ENCODE measurements at places on chromosomes 5 and 9.

DNA sequence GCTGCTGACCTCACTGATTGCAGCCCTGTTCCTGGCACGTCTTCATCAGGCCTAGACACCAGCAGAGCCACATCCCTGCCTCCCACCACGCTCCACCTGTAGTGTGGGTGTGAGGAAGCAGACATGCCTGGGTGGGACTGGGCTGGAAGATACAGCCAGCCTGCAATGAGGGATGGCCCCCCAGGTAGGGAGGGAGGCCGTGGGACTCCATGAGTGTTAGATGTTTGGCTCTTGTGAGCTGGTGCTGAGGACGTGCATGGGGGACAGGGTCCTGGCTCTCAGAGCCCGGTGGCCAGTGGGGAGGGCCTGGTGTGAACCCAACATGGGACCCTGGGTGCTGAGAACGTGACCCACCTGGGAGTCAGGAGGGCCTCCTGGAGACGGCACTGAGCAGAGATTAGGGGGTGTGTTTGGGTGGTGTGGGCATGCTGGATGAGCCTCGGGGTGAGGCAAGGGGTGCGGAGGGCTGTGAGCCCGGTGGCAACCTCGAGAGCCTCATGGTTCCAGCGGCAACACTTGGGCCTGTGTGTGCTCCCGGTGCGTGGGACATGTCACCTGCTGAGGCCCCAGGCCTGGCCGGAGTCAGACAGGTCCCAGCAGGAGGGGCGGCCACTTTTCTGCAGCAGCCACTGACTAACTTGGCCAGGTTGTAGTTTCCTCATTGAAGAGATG, 87.6 kb downstream of the PHF2 start:
- no peak for DNase-seq

GRCh38 chr5:93294199-93294598, 286.8 kb downstream of the NR2F1-AS1 start:
- DNase-seq: peak; percentile 60

GRCh38 chr5:33309536-33310345, 131.0 kb upstream of the TARS1 start:
- no peak for DNase-seq

- peak; percentile 57 for DNase-seq
Observed at GRCh38 chr9:128254855-128255759, 20.7 kb downstream of the GOLGA2 start.

DNA sequence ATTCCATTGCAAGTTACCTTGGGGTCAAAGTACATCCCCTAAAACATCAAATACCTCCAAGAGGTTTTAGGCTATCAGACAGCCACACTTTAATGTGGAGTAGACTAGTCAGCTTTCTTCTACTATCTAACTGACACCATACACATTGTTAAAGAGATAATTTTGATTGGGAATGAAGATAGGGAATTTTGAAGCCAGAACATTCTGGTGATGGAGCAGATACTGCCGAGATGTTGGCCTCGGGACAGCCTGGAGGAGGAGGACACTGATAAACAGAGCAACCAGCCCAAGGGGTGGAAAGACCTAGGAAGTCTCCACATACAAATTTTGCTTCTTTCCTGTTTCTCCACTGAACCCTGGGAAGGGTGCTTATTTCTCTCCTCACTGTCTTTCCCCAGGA, 14.9 kb downstream of the TJP2 start:
- DNase-seq: no peak

GRCh38 chr9:6355728-6356127, 27.6 kb downstream of the TPD52L3 start:
- DNase-seq: peak; percentile 47

- DNase-seq: peak; percentile 76
Observed at GRCh38 chr5:150161242-150162141, 5.1 kb upstream of the CDX1 start.

DNA sequence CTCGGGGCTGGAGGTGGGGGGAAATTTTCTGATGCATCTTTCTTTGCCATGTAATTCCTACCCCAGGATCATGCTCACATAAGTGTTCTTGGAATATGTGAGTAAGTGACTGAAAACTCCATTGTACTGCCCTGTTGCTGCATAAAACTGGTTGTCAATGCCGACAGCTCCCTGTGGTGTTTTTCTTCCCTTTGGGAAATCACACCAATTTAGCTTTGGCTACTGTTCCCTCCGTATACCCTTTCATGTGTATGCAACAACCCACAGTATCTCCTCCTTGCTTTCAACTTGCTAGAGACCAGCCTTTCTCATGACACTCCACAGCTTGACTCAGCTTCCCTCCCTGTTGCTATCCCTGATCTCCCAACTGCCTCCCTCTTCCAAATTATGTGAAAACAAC, 240.6 kb downstream of the TRIM32 start:
- no peak for DNase-seq

DNA sequence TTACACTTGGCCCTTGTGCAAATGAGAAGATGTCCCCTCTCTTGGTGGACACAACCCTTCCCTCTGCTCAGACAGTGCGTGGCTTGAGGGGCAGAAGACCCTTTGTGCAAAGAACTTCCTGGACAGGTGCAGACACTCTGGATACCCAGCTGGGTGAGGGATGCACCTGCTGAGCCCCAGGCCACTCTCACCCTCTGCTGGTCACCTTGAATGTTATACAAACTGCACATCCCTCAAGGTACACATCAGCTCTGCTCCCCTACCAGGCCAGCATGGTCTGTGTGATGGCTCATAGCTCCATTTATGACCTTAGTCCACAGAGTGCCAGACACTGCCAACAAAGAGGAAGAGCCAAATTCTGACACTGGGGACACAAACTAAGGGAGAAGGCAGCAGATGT, 3.1 kb upstream of the DIRAS2 start:
- DNase-seq: no peak

- peak; percentile 69 for DNase-seq
Observed at GRCh38 chr9:20618361-20618802, 3.9 kb downstream of the MLLT3 start.

- DNase-seq: peak; percentile 24
Observed at GRCh38 chr5:56818450-56819037, 3.2 kb downstream of the MAP3K1 start.

DNA sequence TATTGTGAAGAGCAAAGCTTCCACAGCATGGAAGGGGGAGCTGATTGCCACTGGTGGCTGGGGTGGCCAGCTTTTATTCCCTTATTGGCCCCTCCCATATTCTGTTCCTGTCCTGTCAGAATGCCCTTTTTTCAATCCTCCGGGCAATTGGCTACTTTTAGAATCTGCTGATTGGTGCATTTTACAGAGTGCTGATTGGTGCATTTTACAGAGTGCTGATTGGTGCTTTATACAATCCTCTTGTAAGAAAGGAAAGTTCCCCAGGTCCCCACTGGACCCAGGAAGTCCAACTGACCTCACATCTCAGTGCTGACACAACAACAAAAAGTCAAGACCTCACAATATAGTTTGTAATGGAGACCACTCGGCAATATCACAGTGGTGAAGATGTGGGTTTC, 195.0 kb downstream of the SPATA31A6 start:
- DNase-seq: no peak

DNA sequence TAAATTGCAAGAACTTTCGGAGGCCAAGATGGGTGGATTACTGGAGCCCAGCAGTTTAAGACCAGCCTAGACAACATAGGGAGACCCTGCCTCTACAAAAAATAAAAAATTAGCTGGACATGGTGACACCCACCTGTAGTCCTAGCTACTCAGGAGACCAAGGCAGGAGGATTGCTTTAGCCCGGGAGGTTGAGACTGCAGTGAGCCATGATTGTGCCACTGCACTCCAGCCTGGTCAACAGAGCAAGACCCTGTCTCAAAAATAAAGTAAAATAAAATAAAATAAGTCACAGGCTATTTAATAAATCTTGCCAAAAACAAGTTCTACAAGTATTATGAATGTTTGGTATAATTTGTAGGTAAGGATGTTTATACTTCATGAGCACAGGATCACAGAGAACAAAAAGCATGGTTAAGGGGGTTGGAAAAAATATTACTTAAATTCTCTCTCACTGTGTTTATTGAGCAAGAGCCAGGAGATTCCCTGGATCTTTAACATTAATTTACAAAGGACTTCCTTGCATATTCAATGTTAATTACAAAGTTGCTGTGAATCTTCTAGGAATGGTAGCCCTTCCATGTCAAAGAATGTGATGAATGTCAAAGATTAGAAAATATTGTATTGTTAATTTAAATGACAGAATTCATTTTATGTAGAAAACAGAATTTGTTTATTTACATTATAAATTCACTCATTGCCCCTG, 164.0 kb downstream of the RFX3 start:
- no peak for DNase-seq

- DNase-seq: no peak
Observed at GRCh38 chr5:56070851-56071465, 76.2 kb upstream of the IL6ST start.

DNA sequence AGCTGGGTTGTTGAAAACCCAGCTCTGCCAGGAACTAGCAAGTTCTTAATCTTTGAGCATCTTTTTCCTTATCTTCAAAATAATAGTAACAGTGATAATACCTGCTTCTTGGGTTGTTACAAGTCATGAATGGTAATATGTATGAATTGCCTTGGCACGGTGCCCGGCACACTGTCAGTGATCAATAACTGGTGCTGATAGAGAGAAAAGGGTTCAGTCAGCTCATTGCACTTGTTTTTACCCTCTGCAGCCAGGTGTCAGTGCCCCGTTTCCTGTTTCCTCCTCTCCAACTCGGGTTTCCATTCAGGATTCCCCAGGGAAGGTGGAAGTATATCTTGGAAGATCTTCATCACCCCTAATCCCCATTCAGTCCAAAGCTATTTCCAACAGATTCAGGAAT, 15.8 kb upstream of the NIPAL4 start:
- no peak for DNase-seq

DNA sequence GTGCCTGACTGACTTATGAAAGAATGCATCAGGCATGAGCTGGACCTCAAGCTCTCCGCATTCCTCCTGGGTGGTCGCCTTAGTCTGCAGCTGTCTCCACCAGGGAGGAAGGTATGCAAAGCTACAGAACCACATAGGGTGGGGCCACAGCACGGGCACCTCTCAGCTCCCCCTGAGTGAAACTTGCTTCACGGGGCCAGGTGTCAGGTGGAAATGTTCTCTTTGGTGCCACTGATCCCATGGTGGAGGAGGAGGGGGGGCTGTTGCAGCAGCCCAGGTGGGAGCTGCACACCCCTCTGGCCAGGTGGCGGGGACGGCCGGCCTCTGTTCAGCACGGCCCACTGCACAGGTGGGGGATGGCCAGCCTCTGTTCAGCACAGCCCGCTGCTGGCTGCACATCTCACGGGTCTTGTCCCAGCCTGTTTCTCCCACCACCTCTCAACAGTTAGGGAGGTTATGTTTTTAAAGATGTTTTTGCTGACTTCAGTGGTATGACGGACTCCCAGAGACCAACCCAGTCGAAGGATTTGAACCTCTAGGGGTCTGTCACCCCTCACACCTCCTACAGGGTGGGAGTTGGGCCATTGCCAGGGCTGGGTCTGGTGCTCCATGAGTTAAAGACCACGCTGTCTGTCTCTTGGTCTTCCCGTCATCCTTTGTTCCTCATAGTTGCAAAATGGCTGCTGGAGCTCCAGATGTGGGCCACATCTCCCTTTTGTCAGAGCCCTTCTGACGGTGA, 34.3 kb downstream of the MRPL36 start:
- DNase-seq: peak; percentile 5

DNA sequence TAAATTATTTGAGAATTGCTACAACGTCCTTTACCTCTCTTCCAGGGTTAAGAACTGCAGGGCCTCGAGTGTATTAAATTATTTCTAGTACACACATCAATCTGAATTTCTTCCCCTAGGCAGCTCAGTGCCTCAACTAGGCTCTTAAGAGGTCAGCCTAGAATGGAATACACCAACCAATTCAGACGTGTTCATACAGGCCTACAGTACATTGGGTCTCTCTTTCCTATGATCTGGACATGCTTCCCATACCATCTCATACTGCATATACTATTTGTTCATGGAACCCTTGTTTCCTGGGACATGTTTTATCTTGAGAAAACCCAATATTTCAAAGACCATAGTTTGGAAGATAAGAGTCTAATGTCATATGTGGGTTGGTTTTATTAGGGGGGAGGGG, 434.1 kb upstream of the WWC1 start:
- no peak for DNase-seq

DNA sequence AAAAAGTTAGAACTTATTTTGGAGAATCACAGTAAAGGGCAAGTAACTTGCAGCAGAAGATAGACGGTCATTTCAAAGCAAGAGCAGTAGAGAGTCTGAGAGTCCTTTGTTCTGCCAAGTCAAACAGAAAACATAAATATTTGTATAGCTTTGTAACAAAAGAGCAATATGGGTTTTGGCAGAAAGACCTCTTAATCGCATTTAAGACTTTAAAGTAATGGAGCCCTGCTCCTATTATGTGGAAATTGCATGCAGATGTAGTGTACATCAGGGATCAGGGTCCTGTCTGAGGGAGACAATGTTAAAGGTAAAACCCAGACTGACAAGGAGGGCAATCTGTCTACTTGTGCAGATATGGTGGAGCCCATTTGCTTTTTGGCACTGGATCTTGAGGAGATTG, 87.2 kb downstream of the PGM5 start:
- no peak for DNase-seq

DNA sequence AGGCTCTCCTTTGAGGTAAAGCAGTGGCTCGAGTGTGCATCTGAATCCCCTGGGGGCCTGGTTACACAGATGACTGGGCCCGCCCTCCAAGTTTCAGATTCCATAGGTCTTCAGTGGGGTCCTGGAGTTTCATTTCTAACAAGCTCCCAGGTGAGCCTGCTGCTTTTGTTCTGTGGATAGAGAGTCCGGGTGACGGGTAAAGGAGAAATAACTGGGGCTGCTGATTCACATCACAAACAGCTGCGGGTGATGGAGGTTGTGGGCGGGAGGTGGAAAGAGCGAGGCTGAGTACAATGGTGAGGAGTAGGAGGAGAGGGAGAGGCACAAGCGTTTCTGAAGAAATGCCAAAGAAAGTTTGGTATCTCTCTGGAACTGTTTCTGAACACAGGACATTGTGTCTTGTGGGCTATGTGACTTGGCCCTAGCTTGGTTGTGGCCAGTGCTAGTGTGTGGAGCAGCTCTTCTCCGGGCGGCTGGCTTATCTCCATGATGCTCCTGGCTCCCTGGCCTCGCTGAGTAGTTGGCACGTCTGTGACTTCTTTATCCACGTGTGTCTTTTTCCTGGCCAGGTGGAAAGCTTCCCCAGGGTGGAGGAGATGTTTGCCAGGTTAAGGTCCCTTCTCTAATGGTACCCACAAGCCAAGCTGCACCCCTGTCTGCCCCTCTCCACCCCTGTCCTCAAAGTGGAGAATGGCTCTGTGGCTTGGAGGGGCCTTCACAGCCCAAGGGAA, 61.7 kb downstream of the HSPA4 start:
- peak; percentile 17 for DNase-seq

DNA sequence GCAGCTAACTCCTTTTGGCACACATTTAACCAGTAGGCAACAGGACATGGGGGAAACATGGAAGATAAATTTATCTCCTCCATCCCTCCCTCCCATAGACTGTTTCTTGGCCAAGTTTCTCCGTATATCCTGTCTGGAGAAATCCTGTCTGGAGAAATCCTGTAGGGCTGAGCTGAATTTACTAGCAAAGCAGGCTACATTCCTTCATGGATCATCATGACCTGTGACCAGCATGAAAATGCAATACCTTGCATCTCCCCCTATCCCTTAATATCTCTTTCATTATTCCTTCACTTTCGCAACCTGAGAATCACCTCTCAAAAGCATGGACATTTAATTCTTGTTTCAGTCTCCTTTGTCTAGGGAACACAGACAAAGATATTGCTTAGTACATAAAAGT, 379.1 kb downstream of the PSAT1 start:
- peak; percentile 57 for DNase-seq
